ENCODE measurements at places on chromosomes 5 and 9.

DNA sequence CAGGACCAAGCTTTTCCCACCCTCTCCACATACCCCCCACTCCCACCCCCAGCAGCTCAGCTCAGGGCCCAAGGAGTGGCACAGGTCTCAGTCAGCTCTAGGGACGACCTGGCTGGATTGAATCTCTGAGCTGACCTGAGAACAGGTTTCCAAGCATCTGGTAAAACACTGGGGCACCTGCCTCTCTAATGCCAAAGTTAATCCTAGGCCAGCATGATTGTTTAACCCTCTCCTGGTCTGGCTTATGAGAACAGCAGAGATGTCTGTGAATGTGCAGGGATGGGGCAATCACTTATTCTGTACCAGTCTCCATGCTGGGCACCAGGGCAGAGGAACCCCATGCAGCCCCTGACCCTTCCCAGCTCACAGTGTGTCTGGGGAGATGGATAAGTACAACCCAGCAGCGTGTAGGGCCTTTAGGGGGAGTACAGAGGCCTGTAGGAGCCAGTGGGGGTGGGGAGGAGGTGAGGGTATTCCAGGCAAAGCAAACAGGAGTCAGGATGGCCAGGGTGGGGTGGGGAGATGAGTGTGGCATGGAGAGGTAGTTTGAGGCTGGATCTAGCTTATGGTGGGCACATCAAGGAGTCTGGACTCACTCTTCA is 678 bp upstream of the KIF12 start:
- no peak for DNase-seq

- no peak for DNase-seq
These were observed 83.3 kb downstream of the ICE1 start for GRCh38 chr5:5505815-5506214.

DNA sequence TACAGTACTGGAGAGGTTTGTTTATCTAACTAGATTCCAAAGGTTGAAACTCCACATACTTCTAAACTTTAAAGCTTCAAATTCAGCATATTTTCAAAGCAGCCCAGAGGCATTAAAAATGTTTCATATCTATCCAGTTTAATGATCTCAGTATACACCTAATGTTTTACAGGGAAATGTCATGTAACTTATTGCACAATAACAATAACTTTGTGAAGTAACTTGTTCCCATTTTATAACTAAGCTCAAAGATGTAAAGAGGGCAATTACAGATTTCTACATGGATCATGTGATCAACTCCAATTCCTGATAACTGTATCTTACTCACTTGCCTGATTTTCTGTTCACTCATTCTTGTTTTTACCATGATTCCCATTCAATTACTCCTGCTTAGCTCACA is 610.0 kb downstream of the TAF11L14 start:
- DNase-seq: no peak

GRCh38 chr9:125415583-125416460 is 154.2 kb downstream of the GAPVD1 start:
- DNase-seq: no peak

GRCh38 chr5:79577693-79578092 is 34.5 kb upstream of the TENT2 start:
- DNase-seq: no peak

DNA sequence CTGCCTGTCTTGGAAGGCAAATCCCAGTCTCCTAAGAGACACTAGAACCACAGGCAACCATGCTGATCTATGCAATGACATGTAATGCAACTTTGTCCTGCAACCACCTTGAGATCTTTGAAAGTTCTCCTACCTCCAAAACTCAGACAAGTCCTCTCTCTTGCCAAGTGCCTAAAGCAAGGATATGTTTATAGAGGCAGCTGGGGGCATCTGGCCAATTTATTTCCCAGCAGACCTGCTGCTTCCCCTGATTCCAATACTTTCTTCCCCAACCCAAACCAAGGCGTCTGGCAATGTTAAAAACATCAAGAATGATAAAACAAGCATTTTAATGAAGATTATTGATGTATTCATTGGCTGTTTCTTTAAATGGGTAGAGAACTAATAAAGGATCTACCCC is 138.4 kb downstream of the DOCK8 start:
- no peak for DNase-seq

DNA sequence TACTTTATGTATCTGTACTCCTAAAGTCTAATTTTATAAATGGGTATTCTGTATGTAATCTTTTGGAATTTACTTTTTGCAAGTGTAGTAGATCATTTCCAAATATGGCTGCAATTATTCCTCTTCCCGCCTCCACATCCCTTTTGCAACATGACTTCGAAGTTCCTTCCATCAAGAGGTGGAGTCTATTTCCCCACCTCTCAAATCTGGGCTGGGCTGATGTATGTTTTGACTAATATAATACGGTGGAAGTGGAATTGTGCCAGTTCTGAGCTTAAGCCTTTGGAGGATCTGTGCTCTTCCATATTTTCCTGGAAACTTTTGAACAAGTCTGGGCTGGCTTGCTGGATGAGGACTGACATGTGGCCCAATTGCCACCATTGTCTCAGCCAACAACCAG is 155.9 kb downstream of the FGF18 start:
- no peak for DNase-seq

GRCh38 chr9:99445371-99445891 is 223.3 kb downstream of the SEC61B start:
- peak; percentile 90 for DNase-seq
